ENCODE measurements at places on chromosomes 4 and X. TPM values are rescaled to one million over a fixed set of nuclear protein-coding genes. Genes with fewer than 3 reads are reported as not detected.

- peak; percentile 62 for DNase-seq
- H3K27ac ChIP-seq: peak overlapping the region; percentile 50
- H3K36me3 ChIP-seq: peaks cover 9% of the 10 kb centered on the region
- H3K4me1 ChIP-seq: peaks cover 40% of the 10 kb centered on the region
- no peaks in the 10 kb centered on the region for H3K27me3 ChIP-seq
- no peak overlapping the region for H3K4me3 ChIP-seq
These were observed 57.5 kb upstream of the ZCCHC13 start for GRCh38 chrX:74246524-74246923.

DNA sequence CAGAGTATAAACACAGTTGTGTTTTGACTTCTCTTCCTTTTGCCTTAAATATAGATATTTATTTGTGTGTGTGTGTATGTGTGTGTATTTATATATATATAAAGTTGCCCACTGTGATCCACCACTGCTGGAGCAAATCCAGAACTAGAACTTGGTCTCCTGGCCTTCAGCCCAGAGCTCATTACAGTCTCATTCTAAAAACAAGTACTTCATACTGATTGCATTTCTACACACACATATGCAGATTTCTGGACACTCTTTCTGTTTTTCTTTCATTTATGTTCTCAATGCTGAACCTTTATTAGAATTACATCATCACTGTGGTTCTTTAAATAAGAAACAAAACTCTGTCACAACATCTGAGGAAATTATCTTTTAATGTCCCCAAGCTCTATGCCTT is 381 bp downstream of the TXK start:
- no peaks in the 10 kb centered on the region for H3K36me3 ChIP-seq
- H3K27ac ChIP-seq: no peak overlapping the region
- DNase-seq: no peak
- H3K4me3 ChIP-seq: no peak overlapping the region
- H3K27me3 ChIP-seq: no peaks in the 10 kb centered on the region

GRCh38 chr4:22246847-22247246 is 269.0 kb downstream of the ADGRA3 start:
- H3K4me1 ChIP-seq: no peaks in the 10 kb centered on the region
- peaks cover 10% of the 10 kb centered on the region for H3K27me3 ChIP-seq
- no peaks in the 10 kb centered on the region for H3K36me3 ChIP-seq
- no peak overlapping the region for H3K4me3 ChIP-seq
- no peak for DNase-seq

Gene C1QTNF7
- total RNA-seq: not detected

- H3K4me1 ChIP-seq: peaks cover 29% of the 10 kb centered on the region
- H3K27ac ChIP-seq: peak overlapping the region; percentile 94
- H3K27me3 ChIP-seq: no peaks in the 10 kb centered on the region
- no peak for DNase-seq
- no peak overlapping the region for H3K4me3 ChIP-seq
These were observed 44.2 kb downstream of the RTL9 start for GRCh38 chrX:110402850-110403221.

DNA sequence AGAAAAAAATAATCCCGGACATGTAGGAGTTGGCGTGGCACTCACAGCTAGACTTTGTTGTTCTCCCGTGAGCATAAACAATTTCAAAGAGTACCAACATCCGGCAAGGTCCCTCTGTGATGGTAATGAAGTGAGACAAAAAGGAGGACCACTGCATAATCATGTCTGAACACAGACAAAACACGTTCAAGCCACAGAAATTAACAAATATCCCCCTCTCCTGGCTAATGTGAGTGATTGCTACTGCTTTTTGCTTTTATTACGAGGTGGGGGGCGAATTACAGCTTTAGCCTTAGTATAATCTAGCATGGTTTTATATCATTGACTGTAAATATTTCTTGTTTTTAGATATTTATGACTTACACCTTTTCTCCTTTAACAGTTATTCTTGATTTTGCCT is 118.5 kb downstream of the PLS3 start:
- peak; percentile 44 for DNase-seq
- H3K27me3 ChIP-seq: no peaks in the 10 kb centered on the region
- no peaks in the 10 kb centered on the region for H3K36me3 ChIP-seq
- no peaks in the 10 kb centered on the region for H3K4me1 ChIP-seq
- H3K27ac ChIP-seq: no peak overlapping the region

- no peaks in the 10 kb centered on the region for H3K27me3 ChIP-seq
- H3K4me3 ChIP-seq: no peak overlapping the region
- H3K36me3 ChIP-seq: no peaks in the 10 kb centered on the region
These were observed 2582.2 kb downstream of the PCDH7 start for GRCh38 chr4:33302321-33302720.

DNA sequence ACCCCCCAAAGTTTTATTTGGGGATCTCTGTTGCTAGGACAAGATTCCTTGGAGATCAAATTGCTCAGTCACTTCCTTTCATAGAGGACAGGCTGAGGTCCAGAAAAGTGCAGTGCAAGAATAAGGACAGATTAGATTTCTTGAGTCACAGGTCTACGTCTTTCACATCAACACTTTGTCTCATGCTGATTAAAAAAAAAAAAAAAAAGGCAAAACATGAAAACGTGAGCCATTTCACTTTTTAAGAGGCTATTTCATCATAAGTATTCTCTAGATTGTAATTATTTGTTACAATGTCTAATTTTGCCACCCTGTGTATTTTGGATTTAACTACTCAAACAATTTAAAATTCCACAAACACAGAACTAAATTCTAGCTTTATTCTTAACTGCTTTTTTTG is 647.0 kb downstream of the TRAM1L1 start:
- no peaks in the 10 kb centered on the region for H3K27me3 ChIP-seq

DNA sequence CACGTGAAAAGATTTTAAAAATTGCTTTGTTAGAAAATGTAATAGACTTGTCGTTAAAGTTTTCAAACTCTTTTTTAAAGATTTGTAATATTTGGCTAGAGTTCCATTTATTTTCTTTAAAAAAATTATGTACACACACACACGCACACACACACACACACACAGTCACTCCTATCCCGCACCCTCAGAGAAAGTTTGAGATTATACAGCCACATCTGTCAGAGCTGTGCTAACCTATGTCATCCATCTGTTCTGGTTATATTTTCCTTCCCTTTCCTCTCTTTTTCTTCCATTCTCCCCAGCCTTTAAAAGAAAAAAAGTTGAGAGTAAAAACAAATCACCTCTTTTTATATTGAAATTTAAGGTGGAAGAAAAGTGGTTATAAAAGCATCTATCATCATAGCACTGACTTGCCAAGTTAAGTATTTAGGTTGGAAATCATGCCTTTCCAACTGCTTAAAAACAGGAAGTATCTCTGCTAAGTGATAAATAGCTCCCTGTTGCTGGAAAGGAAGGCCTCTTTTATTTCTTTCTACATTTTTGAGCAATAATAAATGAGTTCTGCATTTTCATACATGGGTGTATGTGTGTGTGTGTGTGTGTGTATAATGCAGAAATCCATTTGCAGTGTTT is 163.3 kb upstream of the SPRY1 start:
- no peak for DNase-seq
- H3K36me3 ChIP-seq: no peaks in the 10 kb centered on the region

GRCh38 chrX:9205599-9206223 is 171.8 kb upstream of the FAM9B start:
- H3K4me3 ChIP-seq: no peak overlapping the region
- H3K4me1 ChIP-seq: no peaks in the 10 kb centered on the region

DNA sequence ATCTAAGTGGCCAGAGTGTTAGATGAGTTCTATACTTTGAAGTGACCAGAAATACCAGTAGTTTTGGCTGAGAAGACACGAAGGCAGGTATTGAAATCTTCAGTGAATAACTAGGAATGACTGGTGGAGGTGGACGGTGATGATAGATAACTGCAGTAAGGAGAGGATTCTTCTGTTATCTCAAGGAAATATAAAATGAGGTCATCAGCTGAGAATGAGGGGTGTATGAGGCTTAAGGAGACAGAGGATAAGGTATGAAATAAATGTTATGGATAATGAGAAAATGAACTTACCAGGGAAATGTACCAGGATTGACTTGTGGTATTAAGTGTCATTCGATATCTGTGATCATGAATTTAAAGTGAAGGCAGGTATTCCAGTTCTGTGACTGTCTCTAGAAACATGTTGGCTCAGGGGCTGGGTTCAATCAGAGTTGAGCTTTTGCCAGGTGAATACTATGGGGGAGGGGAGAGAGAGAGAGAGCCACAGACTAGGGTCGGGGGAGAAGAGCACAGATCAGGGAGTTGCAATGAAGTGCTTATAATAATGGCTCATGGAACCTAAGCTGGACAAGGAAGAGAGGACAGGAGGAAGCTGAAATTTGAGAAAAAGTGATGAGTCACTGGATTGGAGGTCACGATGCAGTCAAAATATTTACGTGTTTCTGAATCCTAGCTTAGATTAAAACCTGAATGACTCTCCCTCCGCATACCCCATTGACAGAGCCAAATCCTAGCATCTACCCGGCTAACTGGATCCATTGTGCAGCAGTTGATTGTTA is 37.5 kb upstream of the BRS3 start:
- H3K27me3 ChIP-seq: no peaks in the 10 kb centered on the region
- H3K4me3 ChIP-seq: no peak overlapping the region
- H3K36me3 ChIP-seq: no peaks in the 10 kb centered on the region
- no peaks in the 10 kb centered on the region for H3K4me1 ChIP-seq
- DNase-seq: no peak
- H3K27ac ChIP-seq: no peak overlapping the region

Gene F8A2
- not detected for total RNA-seq

Gene NMU
- not detected for total RNA-seq

- no peak overlapping the region for H3K4me3 ChIP-seq
- H3K36me3 ChIP-seq: no peaks in the 10 kb centered on the region
- DNase-seq: no peak
- no peaks in the 10 kb centered on the region for H3K4me1 ChIP-seq
These were observed 33.4 kb downstream of the SPRY1 start for GRCh38 chr4:123430031-123430430.

DNA sequence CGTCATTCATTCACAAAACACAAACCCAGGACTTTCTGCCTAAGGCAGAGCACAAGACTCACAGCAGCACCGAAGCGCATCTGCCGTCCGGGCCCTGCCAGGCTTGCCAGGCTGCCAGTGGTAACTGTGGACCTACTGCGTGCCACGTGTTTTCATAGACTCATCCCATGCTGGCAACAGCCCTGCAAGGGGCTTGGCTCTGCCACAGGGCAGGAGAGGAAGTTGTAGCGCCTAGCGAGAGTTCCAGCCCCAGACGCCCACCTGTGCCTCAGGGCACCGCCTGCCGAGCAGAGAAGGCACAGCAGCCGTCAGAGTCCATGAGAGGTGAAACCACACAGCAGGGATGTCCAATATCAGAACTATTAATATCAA is 18.9 kb upstream of the MRFAP1 start:
- no peak overlapping the region for H3K27ac ChIP-seq
- H3K4me3 ChIP-seq: no peak overlapping the region
- H3K4me1 ChIP-seq: no peaks in the 10 kb centered on the region
- H3K36me3 ChIP-seq: no peaks in the 10 kb centered on the region
- no peak for DNase-seq
- no peaks in the 10 kb centered on the region for H3K27me3 ChIP-seq

DNA sequence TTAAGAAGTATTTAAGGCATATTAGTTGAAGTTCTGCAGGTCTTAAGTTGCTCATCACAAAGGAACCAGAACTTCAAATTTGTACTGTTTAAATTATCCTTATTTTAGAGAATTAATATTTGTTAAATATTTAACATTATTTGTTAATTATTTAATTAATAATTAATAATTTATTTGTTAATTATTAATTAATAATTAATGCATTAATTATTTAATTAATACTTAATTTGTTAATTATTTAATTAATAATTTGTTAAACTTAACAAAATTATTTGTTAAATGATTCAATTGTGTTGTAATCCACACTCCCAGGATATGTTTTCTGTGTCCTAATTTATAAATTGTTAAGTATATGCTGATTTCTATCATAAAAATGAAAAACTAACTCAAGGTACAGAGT is 129.4 kb downstream of the GLRA3 start:
- no peaks in the 10 kb centered on the region for H3K36me3 ChIP-seq
- H3K27me3 ChIP-seq: no peaks in the 10 kb centered on the region
- H3K4me1 ChIP-seq: peaks cover 23% of the 10 kb centered on the region
- H3K27ac ChIP-seq: no peak overlapping the region

- H3K36me3 ChIP-seq: no peaks in the 10 kb centered on the region
- H3K27ac ChIP-seq: no peak overlapping the region
- no peak for DNase-seq
- H3K4me1 ChIP-seq: peaks cover 13% of the 10 kb centered on the region
- H3K4me3 ChIP-seq: no peak overlapping the region
- H3K27me3 ChIP-seq: no peaks in the 10 kb centered on the region
These were observed 54.9 kb downstream of the SLC9A7 start for GRCh38 chrX:46703980-46704379.

Gene PSAPL1
- total RNA-seq: not detected

- H3K4me1 ChIP-seq: no peaks in the 10 kb centered on the region
- DNase-seq: peak; percentile 60
- H3K36me3 ChIP-seq: no peaks in the 10 kb centered on the region
- H3K27ac ChIP-seq: no peak overlapping the region
- no peak overlapping the region for H3K4me3 ChIP-seq
These were observed 1.8 kb downstream of the ARHGAP4 start for GRCh38 chrX:153924149-153924861.

DNA sequence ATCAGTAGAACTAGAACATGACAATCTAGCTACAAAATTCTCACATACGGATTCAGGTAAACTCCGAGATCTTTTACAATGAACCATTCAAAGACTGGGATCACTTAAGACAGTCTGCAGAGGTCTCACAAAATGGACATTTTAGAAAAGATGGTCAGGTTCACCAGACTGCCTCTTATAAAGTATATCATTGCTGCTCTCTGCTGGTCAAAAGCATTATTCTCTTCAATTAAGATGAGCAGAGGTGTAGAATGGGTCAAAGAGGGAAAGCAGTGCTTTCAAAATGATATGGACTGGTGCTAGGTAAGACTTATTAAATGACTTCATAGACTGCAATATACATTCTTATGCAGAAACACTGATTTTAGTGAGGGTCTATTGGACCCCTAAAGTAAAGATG is 434.7 kb downstream of the PACRGL start:
- no peaks in the 10 kb centered on the region for H3K4me1 ChIP-seq
- H3K36me3 ChIP-seq: no peaks in the 10 kb centered on the region
- H3K27me3 ChIP-seq: no peaks in the 10 kb centered on the region
- H3K27ac ChIP-seq: no peak overlapping the region

DNA sequence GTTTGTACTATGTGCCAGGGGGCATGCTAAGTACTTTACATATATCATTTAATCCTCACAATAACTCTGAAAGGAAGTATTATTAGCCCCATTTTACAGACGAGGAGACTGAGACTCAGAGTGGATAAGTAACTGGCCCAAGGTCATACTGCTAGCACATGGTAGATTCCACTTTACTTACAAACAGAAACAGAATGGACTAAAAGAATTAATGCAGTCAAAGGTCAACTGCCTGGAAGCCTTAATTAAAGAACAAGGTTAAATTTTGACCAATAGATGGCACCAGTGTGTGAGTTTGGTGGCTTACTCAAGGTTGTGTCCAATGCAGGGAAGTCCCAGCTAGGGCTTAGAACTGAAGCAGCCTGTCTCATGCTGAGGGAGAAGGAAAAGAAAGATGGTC is 4.7 kb downstream of the RIPPLY1 start:
- H3K4me3 ChIP-seq: no peak overlapping the region
- H3K4me1 ChIP-seq: peaks cover 24% of the 10 kb centered on the region
- no peak overlapping the region for H3K27ac ChIP-seq
- H3K36me3 ChIP-seq: no peaks in the 10 kb centered on the region
- peak; percentile 55 for DNase-seq

GRCh38 chr4:89314291-89314690 is 6.7 kb upstream of the GPRIN3 start:
- peaks cover 32% of the 10 kb centered on the region for H3K4me1 ChIP-seq
- no peaks in the 10 kb centered on the region for H3K27me3 ChIP-seq
- peak; percentile 47 for DNase-seq

- no peak overlapping the region for H3K27ac ChIP-seq
- no peak overlapping the region for H3K4me3 ChIP-seq
- DNase-seq: no peak
- no peaks in the 10 kb centered on the region for H3K36me3 ChIP-seq
- no peaks in the 10 kb centered on the region for H3K4me1 ChIP-seq
These were observed 21.8 kb downstream of the TLR2 start for GRCh38 chr4:153705743-153706468.

Gene COL4A5
- total RNA-seq: 14.4 TPM

All from GM23248 (cell line).